ENCODE measurements at places on chromosomes 2 and 18. TPM values are rescaled to one million over a fixed set of nuclear protein-coding genes. Genes with fewer than 3 reads are reported as not detected.

DNA sequence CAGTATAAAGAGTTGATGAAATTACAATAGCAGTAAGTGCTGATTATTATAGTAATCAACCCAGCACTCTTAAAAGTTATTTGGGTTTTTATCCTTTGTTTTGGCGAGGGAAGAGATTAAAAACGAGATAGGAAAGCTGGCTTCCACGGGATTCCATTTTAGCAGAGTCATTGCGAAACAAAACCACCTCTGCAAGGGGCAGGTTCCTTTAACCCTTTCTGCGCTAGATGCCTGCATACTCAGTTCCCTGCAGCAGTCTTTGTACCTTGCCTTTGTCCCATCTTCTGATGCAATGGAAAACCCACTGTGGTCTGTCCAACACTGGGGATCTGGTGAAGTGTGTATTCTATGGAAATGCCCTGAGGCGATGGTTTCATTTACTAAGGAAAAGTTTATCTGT lies 2.7 kb downstream of the YPEL5 start:
- no peak for DNase-seq

DNA sequence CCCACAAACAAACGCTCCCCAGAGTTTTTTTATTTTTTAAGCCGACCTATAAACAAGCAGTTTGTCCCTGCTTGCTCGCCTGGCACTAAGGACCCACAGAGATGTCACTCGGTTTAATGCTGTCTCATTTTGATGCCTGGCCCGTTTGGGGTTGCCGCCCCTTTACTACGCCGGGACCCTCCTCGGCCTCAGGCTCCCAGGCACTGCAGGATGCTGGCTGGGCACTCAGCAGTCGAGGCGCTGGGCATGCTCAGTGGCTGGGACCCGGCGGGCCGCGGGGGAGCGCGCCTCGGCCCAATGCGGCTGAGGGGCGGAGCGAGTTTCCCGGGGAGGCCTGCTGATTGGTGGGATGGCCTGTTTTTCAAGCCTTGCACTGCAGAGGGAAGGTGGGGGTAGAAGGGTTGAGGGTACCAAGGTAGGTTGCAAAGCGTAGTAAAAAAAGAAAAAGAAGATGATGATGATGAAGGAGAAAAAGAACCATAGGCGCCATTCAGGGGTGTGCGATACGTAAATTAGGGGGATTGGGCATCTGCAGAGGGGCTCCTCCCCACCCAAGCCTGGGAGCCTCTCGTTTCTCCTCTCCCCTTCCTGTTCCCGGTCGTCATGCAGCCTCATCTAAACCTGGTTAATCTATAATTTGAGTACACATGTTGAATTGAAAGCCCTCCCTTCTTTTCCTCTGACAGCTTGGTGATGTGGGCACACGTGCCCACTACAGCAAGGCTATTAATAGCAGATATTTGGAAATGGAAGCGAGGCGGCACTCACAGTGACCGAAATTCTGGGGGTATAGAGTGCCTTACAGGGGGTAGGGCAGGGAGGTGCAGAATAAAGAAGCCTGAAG lies 1.5 kb upstream of the IRS1 start:
- DNase-seq = no peak

GRCh38 chr2:47069628-47070154 lies 85.4 kb downstream of the STPG4 start:
- no peak for DNase-seq

DNA sequence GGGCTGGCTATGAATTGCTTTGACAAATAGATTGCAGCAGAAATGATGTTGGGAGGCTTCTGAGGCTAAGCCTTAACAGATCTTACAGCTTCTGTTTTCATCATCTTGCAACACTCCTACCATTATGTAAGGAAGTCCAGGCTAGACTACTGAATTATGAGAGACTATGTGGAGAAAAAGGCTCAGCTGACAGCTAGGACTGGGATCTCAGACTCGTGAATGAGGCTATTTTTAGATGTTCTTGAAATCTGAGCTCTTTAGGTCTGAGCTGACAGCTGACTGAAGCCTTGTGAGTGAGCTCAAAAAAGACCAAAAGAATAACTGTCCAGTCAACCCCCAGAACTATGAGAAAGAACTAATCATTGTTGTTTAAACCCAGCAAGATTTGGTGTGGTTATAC lies 70.3 kb downstream of the VWC2L start:
- DNase-seq = no peak

The UGT1A5 gene
- not detected for total RNA-seq
